ENCODE measurements at places on chromosomes 1 and 21.
A peak's percentile ranks its signal among the peaks of the same experiment; 100 is the strongest.

DNA sequence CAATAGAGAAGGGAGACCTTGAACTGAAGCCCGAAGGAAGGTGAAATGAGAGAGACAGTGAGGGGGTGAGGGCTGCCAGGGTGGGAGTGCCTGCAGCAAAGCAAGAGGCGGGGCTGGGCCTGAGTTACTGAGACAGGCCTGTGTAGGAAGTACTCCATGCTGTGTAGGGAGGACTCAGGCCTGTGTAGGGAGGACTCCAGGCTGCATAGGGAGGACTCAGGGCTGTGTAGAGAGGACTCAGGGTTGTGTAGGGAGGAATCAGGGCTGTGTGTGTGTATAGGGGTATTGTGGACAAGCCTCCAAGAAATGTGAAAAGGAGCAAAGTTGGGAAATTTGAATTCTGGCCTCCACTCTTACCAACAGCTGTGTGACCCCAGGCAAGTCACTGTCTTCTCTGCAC is 133.8 kb upstream of the CACNA1E start:
- DNase-seq: no peak

GRCh38 chr1:104648269-104648691 is 898.6 kb downstream of the AMY1C start:
- DNase-seq: peak; percentile 13

DNA sequence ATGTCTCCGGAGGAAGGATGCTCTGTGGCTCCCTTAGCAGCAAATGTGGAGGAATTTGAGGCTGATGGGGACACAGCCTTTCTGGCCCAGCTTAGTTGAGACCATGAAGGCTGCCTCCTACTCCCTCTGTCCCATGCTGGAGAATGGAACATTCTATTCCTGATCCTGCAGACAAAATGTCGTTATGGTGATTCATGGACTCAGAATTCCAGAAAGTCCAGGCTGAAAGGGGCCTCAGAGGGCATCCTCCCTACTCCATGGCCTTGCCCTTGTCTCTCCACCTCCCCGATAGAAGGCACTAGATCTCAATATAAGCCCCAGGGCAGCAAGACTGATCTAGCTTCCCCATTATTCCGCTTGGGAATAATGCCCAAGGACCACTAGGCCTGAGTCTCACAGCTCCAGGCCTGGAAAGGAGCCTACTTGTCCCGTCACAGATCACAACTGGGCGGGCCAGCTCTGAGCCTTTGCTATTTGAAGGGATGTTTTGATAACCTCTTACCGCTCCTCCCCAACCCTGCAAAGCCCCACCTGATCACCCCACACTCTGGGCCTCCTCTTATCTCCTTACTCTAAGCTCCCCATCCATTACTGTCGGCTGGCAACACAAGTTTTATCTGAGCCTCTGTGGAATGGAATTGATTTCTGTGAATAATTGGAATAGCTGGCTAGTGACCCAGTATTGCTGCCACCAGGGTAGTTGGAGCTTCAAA is 52.8 kb upstream of the TRABD2B start:
- DNase-seq: peak; percentile 44

GRCh38 chr1:198117267-198117666 is 39.5 kb upstream of the NEK7 start:
- DNase-seq: no peak

GRCh38 chr1:239800861-239801260 is 290.8 kb upstream of the FMN2 start:
- DNase-seq: no peak

DNA sequence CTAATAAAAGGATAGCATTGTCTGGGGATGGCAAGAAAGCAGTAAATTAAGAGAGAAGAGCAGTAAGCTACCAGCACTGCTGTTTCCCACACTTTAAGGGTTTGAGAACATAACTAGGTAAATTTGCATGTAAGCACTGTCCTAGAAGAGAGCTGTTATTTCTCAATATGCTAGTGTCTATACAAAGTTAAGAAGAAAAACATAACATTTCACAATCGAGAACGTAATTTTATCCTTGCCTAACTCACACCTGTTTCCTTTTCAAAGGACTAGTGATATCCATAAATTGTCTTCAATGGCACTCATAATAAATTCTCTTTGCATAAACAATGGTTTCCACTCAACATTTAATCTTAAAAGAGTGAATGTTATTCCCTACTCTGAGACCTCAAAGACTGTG is 576.0 kb downstream of the PTBP2 start:
- DNase-seq: no peak

DNA sequence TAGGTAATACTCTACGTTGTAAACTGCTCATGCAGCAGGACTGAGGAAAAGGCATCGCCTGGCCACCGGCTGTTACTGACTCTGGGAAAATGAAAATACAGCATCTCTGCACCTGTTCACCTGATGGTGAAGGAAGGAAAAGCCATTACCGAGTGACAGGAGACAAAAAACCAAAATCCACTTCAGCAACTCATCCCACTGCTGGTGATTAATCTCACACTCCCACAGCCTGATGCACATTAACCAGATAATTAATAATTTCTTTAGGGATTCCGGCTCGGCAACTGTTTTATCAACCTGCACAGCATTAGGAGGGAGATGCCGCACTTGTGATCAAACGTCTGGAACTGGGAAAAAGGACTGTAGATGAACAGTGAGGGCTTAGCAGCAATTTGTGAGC is 183.9 kb upstream of the ESRRG start:
- DNase-seq: no peak

- no peak for DNase-seq
Observed at GRCh38 chr1:98386675-98387440, 274.7 kb upstream of the SNX7 start.

DNA sequence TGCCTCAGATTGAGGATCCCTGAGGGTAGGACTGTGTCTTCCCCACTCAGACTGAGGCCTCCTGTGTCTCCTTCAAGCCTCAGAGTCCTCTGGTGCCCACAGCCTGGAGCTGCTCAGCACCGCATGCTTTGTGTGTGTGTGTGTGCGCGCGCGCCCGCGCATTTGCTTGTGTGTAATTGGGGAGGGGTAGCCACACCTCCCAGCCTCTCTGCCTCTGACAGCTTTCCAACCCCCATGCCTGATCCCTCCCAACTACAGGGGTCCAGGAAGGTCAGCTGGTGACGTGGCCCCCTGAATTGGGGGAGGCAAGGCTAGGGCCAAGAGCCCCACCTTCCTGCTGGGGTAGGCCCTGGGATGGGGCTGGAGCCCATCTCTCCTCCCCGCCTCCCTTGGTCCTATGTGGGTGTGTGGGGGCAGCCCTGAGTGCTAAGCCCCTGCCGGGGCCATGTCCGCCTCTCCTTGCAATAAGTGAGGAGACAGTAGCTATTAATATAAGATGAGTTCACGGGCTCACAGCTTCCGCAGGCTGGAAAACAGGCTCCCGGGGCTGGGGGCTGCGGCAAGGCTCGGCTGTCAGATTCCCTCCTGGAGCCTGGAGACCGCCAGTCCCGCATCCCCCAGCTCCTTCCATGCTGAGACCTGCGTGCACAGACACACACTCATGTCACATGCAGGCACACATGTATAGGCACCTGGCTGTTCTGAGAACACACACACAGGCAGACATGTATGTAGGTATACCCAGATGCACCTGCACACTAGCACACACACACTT is 7.0 kb downstream of the GPR3 start:
- peak; percentile 40 for DNase-seq
